ENCODE measurements at places on chromosomes 7 and 10.
A peak's percentile ranks its signal among the peaks of the same experiment; 100 is the strongest.

GRCh38 chr7:51311166-51311565 is 5.4 kb downstream of the COBL start:
- DNase-seq, result no peak

DNA sequence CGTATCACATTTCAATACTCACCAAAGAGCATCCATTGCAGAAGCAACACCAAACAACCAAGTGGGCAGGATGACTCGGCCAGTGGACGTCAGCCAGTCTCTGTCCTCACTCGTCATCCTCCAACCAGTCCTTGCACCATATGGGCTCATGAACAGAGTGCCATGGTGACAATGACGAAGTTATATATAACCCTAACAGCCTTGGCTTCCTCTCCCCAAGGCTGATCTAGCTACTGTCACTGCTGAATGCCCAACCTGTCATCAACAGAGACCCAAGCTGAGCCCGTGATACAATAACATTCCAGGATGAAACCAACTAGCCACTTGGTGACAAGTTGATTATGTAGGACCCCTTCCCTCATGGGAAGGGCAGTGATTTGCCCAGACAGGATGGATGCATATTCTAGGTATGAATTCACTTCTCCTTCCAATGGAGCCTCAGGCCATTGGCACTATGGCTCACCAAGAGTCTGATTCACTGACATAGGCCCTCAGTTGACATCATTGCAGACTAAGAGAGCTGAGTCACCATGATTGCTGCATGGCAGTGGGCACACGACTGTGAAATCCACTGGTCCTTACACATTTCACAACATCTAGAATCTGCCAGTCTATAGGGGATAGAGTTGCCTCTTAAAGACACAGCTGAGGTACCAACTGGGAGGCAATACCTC is 26.3 kb upstream of the PPIF start:
- DNase-seq, result no peak

- no peak for DNase-seq
Observed at GRCh38 chr10:4125776-4126175, 340.8 kb upstream of the KLF6 start.

DNA sequence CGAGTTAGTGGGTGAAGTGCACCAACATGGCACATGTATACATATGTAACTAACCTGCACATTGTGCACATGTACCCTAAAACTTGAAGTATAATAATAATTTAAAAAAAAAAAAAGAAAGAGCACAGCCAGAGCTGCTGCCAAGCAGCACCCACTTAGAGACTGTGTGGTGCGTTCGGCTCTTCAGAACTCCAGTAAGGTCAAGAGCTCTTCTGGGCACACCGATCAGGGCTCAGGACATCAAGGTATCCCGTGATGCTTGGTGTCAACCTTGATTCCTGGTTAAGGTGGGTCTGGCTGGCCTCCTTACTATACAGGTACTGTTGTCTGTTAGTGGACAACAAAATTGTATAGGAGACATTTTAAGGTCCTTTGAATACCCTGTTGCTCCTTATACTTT is 385.7 kb upstream of the AKR1E2 start:
- DNase-seq, result no peak

- no peak for DNase-seq
Observed at GRCh38 chr7:70812511-70812910, 319.4 kb upstream of the GALNT17 start.

DNA sequence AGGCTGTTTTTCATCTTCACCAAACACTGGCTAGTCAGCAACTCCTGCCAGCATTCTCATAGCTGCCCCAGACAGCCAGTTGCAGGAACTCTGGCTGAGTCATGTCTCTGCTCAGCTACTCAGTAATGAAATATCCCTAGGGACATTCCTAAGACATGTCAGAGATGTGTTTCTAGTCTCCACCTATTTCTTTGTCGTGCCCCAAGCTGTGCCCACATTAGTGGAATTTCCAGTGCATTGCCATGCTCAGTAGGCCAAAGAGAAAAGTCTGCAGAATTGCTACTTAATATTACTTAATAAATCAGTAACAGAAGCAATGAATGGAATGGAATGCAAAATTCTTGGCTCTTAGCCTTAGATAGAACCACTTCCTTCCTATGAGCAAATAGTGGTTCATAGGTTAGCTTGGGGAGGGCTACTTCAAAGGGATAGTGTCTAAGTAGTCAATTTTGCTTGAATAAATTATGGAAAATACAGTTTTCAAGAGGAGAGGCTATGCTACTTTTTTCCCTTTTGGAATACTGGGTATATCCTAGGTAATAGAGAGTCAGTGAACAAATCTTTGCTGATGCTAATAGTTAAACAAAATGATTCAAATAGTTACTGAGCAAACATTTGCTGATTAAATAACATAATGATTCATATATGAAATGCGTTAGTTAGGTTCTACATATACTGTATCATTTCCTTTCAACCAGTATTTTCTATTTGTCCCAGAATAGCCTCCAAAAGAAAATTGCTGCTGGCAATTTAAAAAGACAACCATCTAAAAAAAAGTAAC is 23.6 kb upstream of the SEMA3C start:
- DNase-seq, result peak; percentile 88

DNA sequence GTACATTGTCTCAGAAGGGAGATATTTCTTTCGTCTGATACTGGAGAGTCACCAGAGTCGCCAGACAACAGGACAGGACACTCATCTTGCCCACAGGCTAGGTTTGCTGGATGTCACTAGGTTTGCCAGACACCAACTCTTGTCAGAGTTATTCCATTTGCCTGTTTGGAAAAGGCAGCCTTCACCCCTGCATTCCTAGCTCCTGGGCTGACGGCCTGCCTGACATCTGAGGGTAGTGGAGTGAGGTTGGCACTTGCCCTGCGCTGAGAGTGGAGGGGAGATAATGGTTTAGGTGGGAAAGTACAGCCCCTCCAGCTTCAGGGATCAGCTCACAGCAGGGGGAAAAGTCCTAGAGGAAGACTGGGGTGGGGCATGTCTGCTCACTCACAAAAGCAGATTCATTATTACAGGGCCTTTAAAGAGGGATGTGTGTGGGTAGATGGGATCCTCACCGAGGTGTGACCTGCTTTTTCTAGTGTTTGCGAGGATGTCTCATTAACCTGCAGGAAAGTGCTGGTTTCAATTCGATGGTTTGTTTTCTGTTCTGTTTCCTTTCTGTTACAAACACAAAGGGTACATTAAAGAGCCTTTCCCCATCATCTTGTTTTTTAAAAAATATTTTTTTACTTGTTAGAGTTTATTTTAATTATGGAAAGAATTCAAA is 79.3 kb upstream of the TNS3 start:
- no peak for DNase-seq

DNA sequence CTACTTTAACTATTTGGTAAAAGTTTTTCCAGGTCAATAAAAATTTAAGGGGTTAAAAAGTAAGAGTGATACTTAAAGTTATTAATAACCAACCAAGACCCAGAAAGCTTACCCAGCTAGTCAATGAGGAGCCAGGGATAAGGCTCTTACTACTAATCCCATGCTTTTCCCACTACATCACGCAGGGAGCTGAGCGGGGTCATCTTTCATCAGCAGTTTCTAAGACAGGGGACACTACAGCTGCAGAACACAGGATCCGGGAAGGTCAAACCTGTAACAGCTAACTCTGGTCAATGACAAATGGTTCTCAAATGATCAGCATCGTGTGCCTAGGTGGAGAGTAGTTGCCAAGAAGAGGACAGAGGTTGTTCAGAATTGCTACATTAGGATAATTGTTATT is 65.1 kb downstream of the RSU1 start:
- no peak for DNase-seq

- no peak for DNase-seq
Observed at GRCh38 chr10:76905251-76905650, 732.4 kb downstream of the KCNMA1 start.

DNA sequence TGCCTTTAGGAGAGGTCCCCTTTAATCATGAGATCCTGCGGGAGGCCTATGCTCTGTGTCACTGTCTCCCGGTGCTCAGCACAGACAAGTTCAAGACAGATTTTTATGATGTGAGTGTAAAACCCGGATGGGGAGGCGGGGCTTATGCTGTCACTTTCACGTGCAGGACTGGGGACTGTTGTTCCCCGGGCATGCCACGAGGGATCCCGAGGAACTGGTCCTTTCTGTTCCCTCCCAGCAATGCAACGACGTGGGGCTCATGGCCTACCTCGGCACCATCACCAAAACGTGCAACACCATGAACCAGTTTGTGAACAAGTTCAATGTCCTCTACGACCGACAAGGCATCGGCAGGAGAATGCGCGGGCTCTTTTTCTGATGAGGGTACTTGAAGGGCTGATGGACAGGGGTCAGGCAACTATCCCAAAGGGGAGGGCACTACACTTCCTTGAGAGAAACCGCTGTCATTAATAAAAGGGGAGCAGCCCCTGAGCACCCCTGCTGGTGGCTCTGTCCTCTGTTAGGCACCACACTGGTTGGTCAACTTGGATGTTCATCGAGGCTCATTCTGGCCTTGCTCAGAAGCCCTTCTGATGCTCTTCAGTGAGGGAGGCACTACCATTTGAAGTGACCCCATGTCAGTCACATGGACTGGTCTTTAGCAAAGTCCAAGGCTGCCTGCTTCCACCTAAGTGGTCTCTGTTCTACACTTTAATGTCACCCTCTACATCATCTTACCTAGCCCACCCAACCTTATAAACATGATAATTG is 2.8 kb downstream of the COPS6 start:
- DNase-seq, result no peak

DNA sequence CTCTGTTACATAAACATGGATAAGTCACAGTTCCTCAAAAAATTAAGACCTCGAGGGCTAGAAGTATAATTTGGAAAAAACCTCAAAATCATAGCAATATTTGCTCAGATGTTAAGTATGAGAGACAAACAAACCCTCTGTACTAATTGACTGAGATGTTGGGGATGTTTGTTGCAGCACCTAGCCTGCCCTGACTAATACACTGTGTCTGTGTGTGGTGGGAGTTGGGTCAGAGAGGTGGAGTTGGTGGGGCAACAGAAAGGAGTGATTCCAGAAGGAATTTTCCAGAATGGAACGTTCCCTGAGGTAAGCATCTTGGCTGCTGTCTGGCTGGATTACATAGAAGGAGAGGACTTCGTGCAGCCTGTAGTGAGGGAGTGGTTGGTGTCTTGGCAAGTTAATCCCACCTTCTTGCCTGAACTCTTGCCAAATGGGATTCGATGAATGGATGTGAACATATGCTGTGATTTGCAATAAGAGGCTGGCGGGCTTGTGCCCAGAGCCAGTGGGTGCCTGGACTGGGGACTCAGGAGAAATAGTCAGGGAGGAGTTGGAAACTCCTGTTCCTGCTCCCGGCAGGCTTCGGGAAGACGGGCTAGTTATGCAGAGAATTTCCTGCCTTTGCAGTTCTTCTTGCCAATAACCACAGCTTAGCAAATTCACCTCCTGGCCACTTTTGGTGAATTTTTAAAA is 9.3 kb upstream of the FAM180A start:
- DNase-seq, result no peak
